Ammon's horn (tissue), 1 donor: ENCODE measurements at places on chromosomes 4 and X.

GRCh38 chr4:25011135-25011866 is 19.4 kb downstream of the LGI2 start:
- DNase-seq = no peak

GRCh38 chrX:20988118-20988517 is 386.1 kb upstream of the CNKSR2 start:
- no peak for DNase-seq

DNA sequence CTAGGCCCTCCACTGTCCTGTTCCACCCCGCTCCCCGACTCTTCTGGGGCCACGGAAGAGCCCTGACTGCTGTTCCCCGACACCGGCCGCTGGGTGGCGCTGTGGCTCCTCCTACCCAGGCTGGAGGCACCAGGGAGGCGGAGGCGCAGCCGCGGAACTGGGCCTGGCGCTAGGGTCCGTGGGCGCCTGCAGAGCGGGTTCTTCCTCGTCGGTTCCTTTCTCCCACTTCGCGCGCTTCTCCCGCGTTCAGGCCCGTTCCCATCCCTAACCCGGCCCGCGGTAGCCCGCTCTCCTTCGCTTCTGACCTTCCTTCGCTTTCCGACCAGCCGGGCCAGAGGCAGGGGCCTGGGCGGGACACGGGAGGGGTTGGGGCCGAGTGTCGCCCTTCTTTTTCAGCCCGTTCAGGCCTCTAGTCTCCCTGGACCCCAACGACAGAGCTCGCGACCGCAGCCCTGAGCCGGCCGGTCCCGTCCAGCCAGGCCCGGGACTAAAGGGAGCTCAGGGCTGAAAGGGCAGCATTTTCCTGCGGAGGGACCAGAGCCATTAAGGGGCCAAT is 34.3 kb downstream of the NALF2 start:
- peak; percentile 71 for DNase-seq

GRCh38 chr4:85114526-85114925 is 148.0 kb upstream of the WDFY3 start:
- no peak for DNase-seq

- no peak for DNase-seq
Measured at GRCh38 chrX:74369666-74370065, 51.6 kb upstream of the SLC16A2 start.

- DNase-seq = no peak
Measured at GRCh38 chr4:84878546-84878945, 87.9 kb downstream of the WDFY3 start.

DNA sequence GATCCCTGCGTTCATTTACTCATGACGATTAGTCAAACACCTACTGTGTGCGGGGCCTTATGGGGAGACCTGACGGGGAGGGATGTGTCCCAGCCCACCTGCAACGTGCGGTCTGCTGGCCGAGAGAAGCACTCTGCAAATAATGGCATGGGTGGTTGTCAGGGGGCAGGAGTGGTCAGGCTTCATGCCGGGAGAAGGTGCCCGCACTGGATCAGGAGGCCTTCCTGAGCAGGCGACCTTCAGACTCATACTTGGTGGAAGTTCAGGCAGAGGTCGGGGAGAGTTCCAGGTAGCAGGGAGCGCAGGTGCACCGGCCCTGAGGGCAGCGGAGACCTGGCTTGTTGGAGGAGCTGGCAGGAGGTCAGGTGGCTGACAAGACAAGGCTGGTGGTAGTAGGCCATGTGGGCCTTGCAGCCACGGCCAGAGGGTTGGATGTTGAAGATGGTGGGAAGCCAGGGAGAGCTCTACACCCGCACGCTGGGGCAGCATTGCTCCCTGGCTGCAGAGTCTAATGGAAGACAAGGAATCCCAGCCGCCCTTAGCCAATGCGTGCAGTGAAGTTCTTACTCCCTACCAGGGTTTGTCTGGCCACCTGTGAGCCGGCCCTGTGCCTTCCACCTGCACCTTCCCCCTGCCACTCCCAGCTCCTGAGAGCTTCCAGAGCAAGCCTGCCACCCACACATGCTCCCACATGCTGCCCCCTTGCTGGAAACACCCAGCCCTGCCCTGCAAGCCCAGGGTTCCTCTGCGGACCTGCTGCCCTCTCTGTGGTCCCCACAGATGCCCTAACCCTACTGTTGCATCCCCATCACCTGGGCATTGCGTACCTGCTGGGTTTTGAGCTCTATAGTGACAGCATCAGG is 97.3 kb downstream of the PSAPL1 start:
- no peak for DNase-seq

DNA sequence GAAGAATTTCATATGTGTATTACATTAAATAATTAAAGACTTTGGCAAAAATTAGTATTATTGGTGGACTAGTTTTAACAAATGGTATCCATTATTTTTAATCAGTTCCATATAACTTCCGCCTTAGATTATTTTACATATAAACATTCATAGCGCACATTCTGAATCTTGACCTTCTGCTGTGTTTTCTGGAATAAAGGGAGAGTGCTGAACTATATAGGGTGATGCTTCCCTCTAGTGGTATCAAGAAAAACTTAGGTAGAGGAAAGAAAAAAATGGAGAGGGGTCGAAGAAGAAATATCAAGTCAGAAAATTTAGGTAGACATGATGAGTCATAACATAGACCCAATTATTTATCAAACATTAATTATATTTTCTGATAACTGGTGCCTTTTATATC is 155.6 kb upstream of the PACRGL start:
- peak; percentile 64 for DNase-seq

GRCh38 chr4:150944660-150945059 is 70.4 kb downstream of the LRBA start:
- no peak for DNase-seq

- peak; percentile 12 for DNase-seq
Measured at GRCh38 chrX:30627818-30628652, 25.2 kb upstream of the GK start.

DNA sequence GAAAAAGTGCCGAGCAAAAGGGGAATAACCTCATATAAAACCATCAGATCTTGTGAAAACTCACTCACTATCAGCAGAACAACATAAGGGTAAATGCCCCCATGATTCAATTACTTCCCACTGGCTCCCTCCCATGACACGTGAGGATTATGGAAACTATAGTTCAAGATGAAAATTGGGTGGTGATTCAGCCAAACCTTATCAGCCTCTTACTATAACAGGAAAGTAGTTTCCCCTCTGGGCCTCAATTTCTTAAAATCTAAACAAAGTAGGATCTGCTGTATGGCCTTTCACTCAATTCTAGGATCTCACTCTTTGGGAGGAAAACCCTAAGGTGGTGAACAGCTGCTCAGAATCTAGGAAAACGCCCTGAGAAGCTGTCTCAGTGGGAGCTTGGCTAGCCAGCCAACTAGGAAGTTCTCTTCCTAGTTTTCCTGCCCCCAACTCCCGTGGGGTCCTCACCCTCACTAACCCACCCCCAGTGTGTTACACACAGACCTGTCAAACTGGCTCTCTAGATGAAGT is 1017.1 kb upstream of the HS3ST1 start:
- no peak for DNase-seq

GRCh38 chrX:107825698-107826237 is at the start of gene MID2:
TSS of gene MID2 (plus strand) at chrX:107825866. CDS start at chrX:107826427, 561 bp downstream.
- DNase-seq = peak; percentile 1

GRCh38 chr4:76095568-76095967 is 21.1 kb downstream of the ART3 start:
- DNase-seq = no peak
